Aorta (tissue), 5 donors: ENCODE measurements at places on chromosomes 3 and 15. TPM values are rescaled to one million over a fixed set of nuclear protein-coding genes. Genes with fewer than 3 reads are reported as not detected.

Gene ZNF80
- polyA plus RNA-seq, result not detected

DNA sequence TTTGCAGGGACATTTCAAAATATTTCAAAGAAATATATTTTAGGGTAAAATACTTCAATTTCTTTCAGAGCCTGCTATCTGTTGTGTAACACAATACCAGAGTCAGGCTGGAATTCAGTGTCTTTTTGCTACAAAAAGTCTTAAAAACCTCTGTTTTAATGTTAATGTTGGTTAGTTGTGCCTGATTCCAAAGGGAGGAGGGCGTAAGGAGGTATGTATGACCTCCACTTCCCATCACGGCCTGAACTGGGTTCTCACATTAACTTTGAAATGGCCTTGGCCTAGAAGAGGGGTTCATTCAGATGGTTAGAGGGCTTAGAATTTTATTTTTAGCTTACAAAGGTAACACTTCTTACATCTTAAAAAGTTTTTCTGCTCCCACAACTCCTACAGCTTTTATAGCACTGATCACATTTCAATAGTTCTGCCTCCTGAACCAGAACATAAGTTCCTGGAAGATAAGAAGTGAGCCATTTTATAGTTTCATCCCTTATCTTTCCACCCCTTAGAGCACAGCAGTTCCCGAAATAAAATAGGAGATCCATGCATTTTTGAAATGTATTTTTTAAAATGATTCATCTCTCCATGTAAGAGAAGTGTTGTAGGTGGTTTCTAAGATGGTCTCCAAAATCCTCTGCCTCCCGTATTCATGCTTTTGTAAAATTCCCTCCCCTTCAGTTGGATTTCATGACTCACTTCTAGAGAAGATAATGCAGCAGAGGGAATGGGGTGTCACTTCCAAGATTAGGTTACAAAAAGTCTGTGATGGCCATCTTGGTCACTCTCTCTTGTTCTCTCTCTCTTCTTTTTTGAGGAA, 543.1 kb upstream of the NECTIN3 start:
- no peak for DNase-seq

Gene SLC27A2
- polyA plus RNA-seq, result 2.1 TPM

Gene RBP2
- 1,154 TPM for polyA plus RNA-seq

GRCh38 chr3:10253731-10254130, 5.5 kb downstream of the TATDN2 start:
- DNase-seq, result no peak

DNA sequence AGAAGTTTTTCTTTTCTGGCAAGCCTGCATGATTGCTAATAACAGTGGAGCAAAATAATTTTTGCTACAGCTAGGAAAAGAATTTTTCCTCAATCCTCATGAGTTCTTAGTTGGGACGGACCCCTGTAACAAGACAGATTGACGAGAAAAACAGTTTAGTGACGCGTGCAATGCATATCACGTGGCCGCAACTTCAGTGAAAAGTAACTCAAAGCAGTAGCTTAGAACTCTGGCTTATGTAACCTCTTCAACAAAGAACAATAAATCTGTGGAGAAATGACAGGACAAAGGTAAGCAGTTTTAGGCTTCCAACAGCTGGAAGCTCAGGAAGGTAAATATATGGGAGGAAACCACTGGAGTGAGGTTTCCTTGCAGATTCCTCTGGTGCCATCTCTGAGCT, 19.7 kb downstream of the FAM107A start:
- DNase-seq, result no peak

Gene TPRG1
- polyA plus RNA-seq, result 7.2 TPM
